ENCODE measurements at places on chromosomes 2 and 18.

GRCh38 chr2:181896286-181896685 lies 4.8 kb downstream of the ITPRID2 start:
- no peak for DNase-seq

GRCh38 chr2:10372203-10372861 lies 69.6 kb downstream of the HPCAL1 start:
- no peak for DNase-seq

DNA sequence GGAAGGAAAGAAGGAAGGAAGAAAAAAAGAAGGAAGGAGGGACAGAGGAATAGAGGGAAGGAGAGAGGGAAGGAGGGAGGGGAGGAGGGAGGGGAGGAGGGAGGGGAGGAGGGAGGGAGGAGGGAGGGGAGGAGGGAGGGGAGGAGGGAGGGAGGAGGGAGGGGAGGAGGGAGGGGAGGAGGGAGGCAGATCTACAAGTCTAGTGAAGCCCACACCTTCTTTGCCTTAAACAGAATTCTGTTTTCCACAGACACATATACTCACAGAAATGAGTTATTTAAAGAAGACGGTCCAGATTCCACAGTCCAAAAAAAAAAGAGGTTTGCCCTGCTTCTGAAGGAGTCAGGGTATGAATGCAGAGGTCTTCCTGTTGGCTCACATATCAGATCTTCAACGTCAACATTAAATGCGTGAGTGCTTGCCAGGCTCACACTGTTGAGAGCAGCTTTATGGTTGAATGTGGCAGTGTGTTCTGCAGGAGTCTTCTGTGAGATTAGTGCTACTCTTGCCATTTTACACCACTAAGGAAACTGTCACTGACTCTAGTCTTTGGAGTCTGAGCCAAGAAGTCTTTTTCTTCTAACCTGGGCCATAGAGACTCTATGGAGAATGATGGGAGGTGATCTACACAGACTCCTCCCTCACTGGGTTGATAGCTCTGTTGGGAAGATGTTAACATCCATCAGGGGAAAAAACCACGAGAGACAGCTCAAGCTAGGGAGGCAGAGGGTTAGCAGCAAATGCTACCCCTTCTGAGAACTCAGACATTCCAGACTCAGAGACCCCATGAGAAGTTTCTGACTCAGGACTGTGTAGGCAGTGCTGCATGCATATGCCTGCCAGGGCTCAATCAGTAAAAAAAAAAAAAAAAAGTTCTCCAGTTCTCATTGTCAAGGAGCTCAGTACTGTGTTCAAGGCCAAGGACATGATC lies 23.3 kb downstream of the PAX8 start:
- no peak for DNase-seq

- DNase-seq: no peak
Measured at GRCh38 chr2:217365656-217366055, 505.8 kb upstream of the TNP1 start.

DNA sequence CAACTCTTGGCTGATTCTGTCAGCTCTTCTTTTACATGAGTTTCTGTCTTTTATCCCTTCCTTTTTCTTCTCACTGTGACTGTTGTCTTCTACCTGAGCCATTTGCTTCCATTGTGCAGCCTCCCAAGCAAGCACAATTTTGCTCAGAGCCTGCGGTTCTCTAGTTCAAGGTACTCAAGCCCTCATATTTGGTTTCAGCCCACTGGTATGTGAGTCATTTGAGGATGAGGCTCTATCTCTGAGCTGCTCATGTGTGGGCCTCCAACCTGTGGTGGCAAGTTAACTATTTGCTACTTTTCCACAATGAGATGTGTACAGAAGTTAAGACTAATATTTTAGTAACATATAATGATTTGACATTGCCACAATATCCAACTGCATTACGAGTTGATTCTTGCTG lies 183.0 kb downstream of the PHLPP1 start:
- DNase-seq: no peak

- no peak for DNase-seq
Measured at GRCh38 chr18:62512996-62513395, 9.8 kb upstream of the ZCCHC2 start.
